Skeletal muscle tissue (tissue), 5 donors: ENCODE measurements at places on chromosomes 1 and 21. TPM values are rescaled to one million over a fixed set of nuclear protein-coding genes. Genes with fewer than 3 reads are reported as not detected.

Gene KRTAP10-8
- not detected for total RNA-seq

Gene CYYR1
- total RNA-seq: 4.2 TPM

Gene TGFB2
- total RNA-seq: 50.6 TPM

Gene IFI44L
- total RNA-seq: 7.3 TPM
